ENCODE measurements at places on chromosomes 11 and 22.

DNA sequence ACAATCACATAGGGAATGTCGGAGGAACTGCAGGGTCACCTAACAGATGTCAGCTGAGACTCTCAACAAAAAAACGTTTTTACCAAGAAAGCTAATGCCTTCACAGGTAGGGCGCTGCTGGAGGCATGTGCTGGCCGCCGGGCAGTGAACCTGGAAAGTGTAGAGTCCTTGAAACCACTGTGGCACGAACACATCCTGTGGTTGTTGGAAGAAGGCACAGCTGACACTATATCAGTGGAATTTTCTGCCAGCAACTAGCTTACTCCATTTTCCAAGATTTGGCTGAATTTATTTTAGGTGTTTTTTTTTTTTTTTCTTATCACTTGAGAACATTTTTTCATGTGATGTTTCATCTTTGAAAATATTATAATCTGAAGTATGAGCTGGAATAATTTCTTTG is 14.2 kb downstream of the TRMU start:
- DNase-seq: no peak

GRCh38 chr11:131491503-131491902 is 121.1 kb downstream of the NTM start:
- DNase-seq: no peak

DNA sequence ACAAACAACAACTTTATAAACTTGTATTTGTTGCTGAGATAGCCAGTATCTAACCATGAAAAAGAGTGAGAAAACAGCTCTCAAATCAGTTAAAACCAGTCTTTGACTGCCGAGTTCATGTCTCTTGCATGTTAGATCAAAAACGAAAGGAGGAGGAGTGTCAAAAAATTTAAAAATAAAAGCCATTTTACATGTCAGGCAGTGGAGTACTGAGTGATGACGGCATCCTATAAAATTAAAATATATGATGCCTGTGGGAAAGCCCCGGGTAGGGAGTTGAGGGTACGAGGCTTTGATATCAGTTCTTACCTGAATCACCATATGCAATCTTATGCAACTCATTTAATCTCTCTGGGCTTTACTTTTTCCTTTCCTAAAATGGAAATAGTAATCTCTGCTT is 117.3 kb downstream of the ETS1 start:
- DNase-seq: no peak

DNA sequence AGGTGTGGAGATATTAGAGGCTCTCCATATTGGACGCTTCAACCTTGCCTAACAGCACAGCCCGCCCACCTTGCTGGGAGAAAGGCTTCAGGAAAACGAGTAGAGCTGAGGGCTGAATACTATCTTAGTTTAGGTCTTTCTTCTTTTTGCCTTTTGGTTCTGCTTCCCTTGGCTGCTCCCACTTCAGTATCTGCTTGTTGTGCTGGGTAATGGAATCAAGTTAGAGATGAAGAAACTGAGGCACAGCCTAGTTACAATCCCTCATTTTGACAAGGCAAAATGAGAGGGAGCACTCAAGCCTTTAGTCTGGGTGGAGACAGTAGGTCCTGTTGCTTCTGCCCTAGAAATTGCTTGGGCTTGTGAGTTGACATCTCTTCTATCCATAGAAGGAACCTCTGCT is 41.3 kb upstream of the HSD17B12 start:
- no peak for DNase-seq

GRCh38 chr11:117643606-117644300 is 153.3 kb downstream of the DSCAML1 start:
- DNase-seq: no peak

GRCh38 chr11:108975641-108976071 is 310.8 kb downstream of the DDX10 start:
- no peak for DNase-seq
